ENCODE measurements at places on chromosomes 12 and 14.

DNA sequence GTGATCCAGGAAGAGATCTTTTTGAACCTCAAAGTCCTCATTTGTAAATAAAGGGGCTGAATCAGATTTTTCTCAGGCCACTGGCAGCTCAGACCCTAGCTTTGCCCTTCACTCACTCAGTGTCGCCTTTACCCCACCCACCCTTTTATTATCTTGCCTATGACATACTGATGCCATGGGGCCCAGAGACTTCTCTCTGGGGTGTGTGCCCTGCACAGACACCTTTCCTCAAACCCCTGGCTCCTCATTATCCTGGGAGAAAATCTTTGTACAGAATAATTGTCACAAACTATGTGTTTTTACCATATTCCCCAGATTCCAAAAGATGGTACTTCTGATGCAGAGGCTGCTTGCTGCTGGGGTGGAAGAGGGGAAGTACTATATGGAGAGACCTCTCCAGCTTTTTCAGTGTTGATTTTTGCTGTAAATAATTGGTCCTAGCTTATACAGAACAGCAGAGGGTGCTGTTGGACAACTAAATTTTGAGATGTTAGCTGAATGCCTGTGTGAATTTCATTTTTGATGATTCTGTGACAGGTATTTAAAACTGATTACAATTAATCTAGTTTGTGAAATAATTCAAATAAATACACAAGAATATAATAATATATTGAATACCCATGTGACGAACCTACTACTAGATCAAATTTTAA lies 53.9 kb upstream of the DCD start:
- no peak for DNase-seq

- DNase-seq, result peak; percentile 78
These were observed 24.3 kb upstream of the PLEKHD1 start for GRCh38 chr14:69460093-69460701.

GRCh38 chr12:93387780-93388179 lies 10.1 kb downstream of the NUDT4 start:
- no peak for DNase-seq

DNA sequence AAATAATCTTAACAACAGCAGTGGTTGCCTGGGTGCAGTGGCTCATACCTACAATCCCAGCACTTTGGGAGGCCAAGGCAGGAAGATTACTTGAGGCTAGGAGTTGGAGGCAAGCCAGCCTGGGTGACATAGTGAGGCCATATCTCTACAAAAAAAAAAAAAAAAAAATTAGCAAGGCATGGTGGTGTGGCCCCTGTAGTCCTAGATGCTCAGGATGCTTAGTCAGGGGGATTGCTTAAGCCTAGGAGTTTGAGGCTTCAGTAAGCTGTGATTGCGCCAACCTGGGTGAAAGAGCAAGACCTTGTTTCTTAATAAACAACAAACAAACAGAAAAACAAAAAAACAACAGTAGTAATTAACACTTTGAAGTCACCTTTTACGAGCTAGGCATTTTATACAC lies 642 bp upstream of the ACSM4 start:
- DNase-seq, result no peak
